GM23338 (cell line): ENCODE measurements at places on chromosomes 11 and 22.

DNA sequence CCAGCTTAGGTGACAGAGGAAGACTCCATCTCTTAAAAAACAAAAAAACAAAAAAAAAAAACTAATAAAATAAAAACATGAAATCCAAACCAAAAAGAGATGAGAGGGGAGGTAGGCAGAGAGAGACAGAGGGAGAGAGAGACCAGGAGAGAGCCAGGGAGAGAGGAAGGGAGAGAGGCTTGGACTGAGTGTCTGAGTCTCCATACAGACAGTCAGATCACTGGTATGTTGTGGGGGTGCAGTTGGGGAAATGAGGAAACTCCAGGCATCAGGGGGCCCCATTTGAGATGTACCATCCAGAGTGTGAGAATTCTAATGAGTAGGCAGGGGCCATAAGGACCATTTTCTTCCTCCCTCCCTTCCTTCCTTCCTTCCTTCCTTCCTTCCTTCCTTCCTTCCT, 53.1 kb upstream of the SEPTIN5 start:
- no peak for DNase-seq

DNA sequence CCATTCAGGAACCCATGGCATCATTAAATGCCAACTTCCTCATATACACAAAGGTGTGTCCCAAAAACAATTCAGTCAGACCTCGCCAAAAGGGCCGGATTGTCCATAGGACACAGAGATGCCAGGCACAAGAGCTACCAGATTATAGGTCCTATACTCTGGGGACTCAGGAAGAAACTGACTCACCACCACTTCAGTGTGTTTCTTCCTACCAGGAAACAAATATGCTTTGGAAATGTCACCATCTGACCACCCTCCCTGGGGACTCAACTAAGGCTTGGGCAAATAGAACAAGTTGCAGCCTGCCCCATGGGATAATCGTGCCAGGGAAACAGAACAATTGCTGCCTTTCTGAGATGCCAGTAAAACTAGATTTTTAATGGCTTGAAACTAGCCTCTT, 11.7 kb downstream of the POU2AF3 start:
- no peak for DNase-seq

DNA sequence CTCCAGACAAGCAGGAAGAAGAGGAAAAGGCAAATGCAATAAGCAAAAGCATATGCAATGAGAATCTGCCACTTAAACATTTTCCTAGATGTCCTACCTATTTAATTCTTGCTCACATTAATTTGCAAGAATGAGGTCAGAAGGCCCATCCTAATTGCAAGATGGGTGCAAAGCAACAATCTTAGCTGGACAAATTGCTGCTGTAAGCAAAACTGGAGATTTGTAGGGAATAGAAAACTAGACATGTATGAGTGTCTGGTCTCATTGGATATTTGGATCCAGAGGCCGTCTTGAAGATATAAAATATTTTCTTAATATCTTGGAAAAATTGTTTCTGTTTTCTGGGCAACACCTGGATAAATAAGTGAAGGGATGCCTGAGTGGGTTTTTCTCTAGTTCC, 150.1 kb upstream of the PGR start:
- no peak for DNase-seq

DNA sequence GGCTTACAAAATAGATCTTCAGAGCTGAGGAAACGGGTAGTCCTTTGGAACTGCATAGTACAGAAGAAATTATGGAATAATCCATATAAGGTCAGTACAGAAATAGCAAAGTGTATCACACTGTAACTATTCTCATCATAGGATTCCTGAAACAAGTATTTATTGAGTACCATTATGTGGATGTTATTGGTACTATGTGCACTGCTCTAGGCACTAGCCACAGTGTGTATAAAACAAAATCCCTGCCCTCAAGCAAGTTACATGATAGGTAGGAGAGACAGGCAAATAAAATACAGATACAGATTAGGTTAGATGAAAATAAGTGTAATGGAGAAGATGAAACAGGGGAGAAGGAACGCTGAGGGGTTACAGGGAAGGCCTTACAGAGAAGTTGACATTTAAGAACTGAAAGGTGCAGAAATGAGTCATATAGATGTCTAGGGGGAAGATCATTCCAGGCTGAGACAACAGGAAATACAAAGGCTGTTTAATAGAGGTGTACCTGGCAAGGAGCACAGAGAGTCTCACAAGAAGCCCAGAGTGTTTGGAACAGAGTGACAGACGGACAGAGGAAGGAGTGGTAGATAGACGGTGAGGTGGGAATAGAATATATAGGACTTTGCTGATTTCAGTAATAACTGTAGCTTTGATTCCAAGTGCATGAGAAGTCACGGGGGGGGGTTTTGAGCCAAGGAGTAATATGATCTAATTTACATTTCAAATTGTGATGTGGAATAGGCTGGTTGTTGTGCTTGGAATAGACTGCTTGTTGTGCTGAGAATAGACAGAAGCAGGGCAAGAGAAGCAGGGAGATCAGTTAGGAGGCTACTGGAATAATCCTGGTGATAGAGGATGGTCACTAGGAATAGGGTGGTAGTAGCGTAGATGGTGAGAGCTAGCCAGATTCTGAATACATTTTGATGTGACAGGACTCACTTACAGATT, 13.7 kb downstream of the RNF141 start:
- no peak for DNase-seq

DNA sequence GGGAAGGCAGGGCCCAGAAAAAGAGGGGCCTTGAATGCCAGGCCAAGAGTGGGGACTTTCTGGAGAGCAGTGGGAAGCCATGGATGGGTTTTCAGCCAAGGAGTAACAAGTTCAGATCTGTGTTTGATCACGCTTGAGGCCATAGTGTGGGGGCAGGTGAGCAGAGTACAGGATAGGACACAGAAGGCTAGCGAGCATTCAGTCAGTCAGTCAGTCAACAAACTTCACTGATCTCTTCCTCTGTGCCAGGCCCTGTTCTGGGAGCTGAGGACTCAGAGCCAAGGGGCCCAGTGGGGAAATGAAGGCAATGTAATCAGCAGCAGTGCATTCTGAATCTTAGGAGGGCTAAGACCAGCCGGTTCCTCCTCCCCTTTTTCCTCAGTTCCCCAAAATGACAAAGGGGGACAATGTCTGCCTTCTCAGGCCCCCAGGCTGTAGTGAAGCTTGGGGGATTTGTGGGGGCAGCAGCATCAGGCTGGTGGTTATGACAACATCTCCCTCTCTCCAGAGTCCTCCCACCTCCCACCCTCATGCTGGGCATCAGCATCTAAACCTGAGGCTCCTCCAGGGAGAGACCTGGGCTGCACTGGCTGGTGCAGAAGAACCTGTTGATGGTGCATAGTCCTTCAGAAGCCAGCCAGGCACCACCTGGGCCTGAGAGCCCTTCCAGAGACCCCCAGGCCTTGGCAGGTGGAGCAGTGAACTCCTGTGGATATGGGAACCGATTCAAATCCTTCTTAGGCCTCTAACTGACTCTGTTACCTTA, 42.9 kb upstream of the TPBGL start:
- DNase-seq = no peak

- no peak for DNase-seq
Observed at GRCh38 chr22:31764785-31765184, 11.0 kb downstream of the DEPDC5 start.

DNA sequence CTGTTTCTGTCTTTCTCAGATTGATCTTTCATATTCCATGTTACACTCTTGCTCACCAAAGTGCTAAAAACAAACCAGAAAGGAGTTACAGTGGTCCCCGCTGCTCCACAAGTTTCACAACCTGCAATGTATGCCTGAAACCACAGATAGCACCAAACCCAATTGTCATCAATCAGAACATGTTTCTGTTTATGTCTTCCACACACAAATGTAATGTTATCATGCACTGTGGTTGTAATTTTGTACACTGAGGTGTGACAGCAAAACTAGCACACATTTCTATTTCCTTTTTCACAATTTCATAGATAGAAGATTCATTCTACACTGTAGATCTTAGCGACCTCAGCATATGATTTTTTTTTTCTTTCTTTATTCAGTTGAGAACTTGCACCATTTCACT, 1045.9 kb upstream of the RAG2 start:
- no peak for DNase-seq

GRCh38 chr11:65290448-65291165, 24.1 kb upstream of the CDC42EP2 start:
- no peak for DNase-seq

DNA sequence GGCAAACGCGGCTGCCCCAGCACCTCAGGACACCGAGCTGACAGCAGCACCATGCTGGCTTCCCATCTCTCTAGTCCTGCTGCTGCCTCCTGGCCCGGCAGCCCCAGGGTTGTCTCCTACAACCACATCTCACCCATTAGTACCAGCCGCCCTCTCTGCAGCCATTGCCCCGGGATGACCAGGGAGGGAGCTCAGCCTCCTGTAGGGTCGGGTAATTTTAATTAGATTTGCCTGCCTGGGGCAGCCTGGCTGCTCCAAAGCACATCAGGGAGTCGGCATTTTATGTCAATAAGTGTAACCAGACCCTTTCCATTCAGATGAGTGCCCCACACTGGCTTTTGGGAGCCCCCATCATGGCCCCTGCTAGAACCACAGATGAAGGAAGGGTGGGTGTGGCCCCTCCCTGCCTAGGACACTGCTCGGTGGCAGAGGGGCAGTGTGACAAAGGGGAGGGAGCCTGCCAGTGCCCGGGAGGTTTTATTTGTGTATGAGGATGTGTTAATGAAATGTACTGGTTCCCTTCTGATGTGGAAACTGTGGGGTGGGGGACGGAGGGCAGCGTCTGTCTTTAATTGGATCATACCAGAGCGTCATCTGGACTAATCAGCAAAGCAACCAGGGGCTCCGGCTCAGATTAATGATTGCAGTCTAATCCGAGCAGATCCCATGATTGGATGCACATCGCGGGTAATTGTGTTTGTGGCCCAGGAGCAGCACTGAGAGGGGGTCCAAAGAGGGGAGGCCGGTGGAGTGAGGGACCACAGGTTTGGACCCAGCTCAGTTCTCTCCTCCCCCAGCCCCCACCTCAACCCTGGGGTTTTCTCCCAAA, 125.3 kb downstream of the FEZ1 start:
- DNase-seq = peak; percentile 24

GRCh38 chr22:24834845-24835570, 29.0 kb downstream of the SGSM1 start:
- DNase-seq = peak; percentile 85

DNA sequence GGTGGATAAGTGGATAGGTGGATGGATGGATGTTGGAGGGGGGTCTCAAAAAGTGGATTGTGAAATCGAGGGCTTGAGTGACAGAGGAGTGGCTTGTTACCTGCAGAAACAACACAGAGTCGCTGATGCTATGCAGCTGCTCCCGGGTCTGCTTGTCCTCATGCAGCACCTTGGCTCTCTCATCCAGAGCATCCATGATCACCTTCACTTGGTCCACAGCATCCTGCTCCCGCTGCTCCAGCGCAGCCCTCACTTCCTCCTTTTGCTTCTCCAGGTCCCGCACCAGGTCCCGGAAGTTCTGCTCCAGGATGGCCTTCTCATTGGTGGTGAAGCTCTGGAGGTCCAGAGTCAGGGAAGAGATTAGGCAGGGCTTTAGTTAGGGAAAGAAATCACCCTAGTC, 10.7 kb downstream of the TRIM29 start:
- DNase-seq = no peak

- DNase-seq = peak; percentile 38
Observed at GRCh38 chr11:129593098-129593497, 217.4 kb downstream of the BARX2 start.

GRCh38 chr11:117492578-117493251, 165.1 kb downstream of the CEP164 start:
- peak; percentile 74 for DNase-seq

DNA sequence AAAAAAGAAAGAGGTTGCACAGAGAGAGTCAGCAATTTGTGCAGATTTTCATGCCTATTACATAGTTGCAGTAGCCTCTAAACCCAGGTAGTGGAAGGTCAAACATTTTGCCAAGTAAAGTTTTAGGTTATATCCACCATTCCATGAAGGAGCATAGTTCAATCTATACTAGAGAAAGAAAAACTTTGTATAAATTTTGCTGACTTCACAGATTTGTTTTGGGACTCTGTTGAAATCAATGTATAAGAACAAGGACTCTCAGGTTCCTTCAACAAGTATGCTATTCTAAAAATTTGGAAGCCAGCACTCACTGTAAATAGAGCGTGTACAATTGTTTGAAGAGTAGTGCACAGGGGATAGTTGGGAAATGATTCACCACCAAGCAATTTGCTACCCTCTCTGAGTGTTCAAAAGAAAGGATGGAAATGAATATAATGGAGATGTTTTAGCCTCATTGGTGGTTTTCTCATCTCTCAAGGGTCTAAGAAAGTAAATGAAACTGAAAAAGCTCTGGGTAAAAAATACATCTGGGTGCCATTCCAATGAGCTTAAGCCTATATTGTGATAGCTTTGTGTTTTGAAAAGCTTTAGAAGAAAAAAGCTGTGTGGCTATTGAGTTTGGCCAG, 508.4 kb upstream of the LUZP2 start:
- no peak for DNase-seq

DNA sequence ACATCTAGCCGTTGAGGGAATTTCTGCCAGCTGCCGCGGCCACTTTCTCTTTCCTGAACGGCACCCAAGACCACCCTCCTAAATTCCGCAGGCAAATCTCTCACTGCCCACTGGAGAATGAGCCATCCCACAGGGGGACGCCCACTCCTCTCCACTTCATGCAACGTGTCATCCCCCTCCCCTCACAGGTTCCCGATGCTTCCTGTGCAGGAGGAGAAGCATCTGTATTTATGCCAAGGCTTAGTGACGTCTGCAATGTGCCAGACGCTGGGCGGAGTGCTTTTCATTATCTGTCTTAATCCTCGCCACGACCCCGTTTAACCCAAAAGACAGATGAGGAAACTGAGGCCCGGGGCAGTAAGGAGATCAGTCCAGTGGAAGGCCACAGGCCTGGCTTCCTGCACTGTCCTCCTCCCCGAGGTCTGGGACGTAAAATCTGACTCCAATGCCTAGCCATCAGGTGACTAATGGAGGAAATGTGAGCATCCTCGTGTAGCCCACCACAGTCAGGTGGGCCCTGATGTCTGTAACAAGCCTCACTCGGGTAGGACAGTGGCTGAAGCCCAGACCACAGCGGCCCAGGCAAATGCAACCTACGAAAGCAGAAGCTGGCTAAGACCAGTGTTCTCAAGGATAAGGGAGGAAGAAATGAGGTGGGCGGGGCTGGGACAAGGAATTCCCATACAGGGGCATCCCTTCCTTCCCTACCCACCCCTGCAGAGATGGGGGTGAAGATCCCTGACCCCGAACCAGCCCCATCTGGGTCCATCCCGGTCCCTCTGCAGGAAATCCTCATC, 23.1 kb downstream of the MN1 start:
- no peak for DNase-seq

- DNase-seq = no peak
Observed at GRCh38 chr22:41752011-41752970, 48.2 kb upstream of the CCDC134 start.

DNA sequence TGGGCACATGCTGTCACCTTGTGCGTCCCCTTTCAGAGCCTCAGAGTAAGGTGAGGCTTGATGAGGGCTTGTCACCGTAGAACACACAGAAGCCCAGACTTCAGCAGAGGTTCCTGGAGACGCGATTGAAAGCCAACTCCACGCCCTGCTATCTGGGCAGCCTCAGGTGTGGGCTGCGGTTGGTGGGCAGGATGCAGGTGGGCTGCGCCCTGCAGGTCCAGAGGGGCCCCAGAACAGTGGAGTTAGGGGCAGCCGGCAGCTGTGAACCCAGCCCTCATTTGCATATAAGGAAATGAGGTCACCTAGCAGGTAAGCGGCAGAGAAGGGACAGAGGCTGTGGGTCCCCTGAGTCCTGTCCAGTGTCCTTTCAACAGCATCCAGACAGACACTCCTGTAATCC, 15.4 kb downstream of the PHLDA2 start:
- DNase-seq = no peak

GRCh38 chr11:130737866-130738431, 178.3 kb downstream of the SNX19 start:
- DNase-seq = no peak
